Right lung (tissue), 10 donors: ENCODE measurements at places on chromosomes 3 and 15. TPM values are rescaled to one million over a fixed set of nuclear protein-coding genes. Genes with fewer than 3 reads are reported as not detected.

GRCh38 chr3:177337541-177338331 lies 140.5 kb upstream of the TBL1XR1 start:
- DNase-seq, result no peak

DNA sequence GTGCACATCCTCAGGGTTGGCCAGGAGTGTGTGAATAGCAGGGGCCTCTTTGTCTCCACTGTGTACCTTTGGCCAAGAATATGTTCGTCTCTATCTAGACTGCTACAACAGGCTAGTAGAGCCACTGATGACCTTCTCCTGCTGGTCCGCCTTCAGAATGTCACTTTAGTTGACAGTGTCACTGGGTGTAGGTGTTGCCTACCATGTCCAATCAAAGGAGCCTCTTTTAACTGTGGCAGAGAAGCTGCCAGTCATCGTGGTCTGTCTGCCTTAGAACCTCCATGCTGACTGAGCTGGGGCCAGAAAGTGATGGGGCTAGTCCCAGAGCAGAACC lies 40.1 kb downstream of the OXSR1 start:
- no peak for DNase-seq

- no peak for DNase-seq
These were observed 10.7 kb upstream of the DUSP7 start for GRCh38 chr3:52067046-52067445.

Gene LXN
- 139 TPM for polyA plus RNA-seq

Gene CASR
- not detected for polyA plus RNA-seq

- DNase-seq, result no peak
These were observed 22.4 kb downstream of the CHD2 start for GRCh38 chr15:92922418-92923002.

DNA sequence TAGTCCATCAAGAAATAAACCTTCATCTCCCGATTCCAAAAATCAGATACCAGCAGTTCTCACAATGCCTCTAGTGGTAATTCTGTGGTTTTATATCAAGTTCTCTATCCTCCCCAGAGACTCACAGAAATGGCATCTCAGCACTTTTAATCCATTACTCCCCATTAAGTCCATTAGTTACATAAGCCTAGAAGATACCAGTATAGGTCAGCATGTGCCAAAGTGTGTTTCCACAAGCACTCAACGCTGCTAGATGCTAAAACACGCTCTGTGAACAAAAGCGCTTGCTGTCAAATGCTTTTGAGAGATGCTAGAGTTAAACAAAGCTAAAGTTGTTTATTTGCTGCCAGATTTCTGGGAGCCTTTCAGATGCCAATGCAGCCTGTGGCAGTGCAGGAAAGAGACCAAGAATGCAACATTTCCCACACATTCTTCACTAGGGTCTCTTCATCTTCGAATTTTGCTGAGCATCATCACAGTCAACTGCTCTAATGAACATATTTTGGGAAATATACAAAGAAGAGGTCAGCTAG lies 918.8 kb upstream of the CFAP20DC start:
- DNase-seq, result no peak

GRCh38 chr3:34948517-34948916 lies 690.8 kb upstream of the ARPP21 start:
- DNase-seq, result no peak

GRCh38 chr15:81176291-81176893 lies 20.3 kb upstream of the IL16 start:
- DNase-seq, result peak; percentile 29

Gene DUOXA2
- polyA plus RNA-seq, result 0.10 TPM

GRCh38 chr15:43127752-43128151 lies 5.6 kb upstream of the TMEM62 start:
- no peak for DNase-seq

Gene RGMA
- 12.9 TPM for polyA plus RNA-seq

DNA sequence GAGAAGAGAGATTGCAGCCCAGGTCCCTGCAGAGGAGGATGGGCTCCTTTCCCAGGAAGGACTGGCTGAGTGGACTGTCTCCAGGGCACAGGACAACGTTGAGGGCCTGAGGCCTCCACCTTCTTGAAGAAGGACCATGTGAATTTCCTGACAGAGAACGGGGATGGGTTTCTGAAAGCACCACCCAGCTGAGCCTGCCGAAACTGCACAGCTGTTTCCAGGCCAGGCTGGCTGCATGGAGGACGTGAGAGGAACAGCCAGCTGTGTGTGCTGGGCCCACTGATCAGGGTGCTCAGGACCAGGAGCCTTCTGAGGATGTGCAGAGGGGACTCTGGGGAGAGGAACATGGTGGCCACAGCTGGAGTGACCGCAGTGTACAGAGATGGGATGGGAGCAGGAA lies 39.2 kb downstream of the HMCES start:
- DNase-seq, result no peak

GRCh38 chr15:47846128-47846868 lies 129.0 kb downstream of the SEMA6D start:
- DNase-seq, result no peak
